ENCODE measurements at places on chromosomes 7 and 10.

- no peak for DNase-seq
Measured at GRCh38 chr10:58326967-58327381, 7.8 kb upstream of the UBE2D1 start.

DNA sequence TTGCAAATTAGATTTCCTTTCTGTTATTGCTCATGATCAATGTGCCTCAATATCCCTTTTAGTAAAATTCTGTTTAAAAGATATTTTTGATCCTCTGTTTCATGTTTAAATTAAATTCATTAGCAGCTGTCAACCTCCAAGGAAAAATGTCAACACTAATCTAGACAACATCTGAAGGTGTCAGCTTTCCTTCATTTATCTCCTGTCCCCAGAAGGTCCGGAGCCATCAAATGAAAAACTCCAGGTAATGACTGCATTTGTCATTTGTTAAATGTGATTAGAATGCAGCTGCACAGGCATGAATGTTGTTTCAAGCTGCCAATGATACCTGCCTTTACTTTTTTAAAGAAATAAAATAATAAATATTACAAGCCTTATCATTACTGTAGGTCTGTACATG is 463.7 kb upstream of the SEMA3A start:
- DNase-seq, result no peak

DNA sequence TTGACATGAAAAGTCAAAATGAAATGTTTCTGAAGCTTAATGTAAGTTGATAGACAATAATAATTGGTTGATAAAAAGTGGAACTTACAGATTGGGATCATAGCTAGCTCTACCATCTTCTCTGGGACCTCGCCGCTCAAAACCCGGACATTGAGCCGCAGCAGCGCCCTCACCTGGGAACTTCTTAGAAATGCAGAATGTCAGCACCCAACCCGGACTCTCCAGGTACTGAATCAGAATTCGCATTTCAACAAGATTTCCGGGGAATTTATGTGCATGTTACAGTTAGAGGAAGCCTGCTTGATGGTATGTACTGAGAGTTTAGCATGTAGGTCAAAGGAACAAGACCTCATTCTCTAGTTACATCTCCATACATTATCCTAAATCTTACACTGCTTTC is 36.7 kb upstream of the ABLIM1 start:
- DNase-seq, result no peak

- no peak for DNase-seq
Measured at GRCh38 chr7:46206476-46207060, 285.5 kb upstream of the IGFBP3 start.

DNA sequence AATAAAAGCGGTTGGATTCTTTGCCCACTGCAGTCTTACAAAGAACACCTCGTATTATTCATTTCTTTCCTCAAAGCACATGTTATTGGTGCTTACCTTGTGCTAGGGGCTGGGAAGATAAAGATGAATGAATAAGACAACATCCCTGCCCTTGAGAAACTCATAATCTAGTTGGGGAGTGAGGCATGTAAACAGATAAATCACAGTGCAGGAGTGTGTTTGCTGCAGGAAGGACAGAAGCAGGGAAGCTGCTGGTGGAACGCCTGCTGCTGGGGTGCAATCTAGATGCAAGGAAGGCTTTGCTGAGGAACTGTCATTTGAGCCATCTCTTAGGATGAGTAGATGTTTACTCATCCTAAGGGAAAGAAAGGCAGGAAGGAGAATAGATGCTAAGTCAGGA is 135.6 kb downstream of the TMEM178B start:
- DNase-seq, result no peak

GRCh38 chr10:122308417-122309141 is 37.5 kb downstream of the BTBD16 start:
- DNase-seq, result no peak

GRCh38 chr7:111113263-111114017 is 22.5 kb downstream of the LRRN3 start:
- DNase-seq, result no peak

- DNase-seq, result no peak
Measured at GRCh38 chr10:21972584-21972983, 30.9 kb downstream of the DNAJC1 start.

- DNase-seq, result no peak
Measured at GRCh38 chr7:99229234-99229633, 21.3 kb upstream of the KPNA7 start.

- DNase-seq, result no peak
Measured at GRCh38 chr10:5683065-5683464, 1.6 kb upstream of the TASOR2 start.

DNA sequence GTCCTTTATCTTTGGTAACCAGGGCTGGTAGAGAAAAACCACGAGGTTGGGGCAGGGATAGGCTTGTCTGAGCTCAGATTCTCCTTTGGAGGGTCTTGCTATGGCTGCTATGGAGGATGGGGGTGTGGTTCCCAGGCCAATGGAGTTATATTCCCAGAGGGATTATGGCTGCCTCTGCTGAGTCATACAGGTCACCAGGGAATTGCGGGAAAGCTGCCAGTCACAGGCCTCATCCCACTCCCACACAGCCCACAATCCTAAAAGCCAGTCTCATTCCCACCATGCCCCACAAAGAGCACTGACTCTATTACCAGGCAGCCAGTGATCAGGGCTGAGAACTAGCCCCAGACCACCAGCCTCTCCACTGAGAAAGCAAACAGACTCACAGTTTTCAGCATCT is 316.6 kb upstream of the TMEM229A start:
- no peak for DNase-seq

DNA sequence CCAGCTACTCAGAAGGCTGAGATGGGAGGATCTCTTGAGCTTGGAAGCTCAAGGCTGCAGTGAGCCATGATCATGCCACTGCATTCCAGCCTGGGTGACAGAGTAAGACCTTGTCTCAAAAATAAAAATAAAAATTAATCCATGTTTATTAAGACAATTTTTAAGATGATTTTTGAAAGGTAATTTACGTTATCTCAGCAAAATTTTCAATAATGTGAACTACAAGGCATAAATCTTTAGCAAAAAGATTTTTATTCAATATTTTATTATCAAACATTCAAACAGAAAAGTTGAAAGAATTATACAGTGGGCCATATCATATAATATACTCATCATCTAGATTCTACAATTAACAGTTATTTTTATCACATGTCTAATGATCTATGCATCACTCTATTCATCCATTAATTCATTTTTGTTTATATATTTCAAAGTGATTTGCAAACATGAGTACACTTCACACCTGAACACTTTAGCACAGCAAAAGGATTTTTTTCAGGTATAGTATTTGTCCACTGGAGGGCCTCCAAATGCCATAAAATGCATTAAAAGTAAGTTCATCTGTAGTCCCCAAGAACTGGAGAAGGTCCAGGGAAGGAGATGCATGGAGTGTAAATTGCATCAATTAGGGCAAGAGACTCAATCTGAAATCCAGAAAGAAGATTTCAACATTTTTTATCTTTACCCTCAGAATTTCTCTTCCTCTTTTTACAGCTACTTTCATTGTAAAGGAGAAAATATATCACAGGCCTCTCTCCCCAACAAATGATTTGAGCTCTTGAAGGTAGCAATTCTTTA is 38.6 kb upstream of the RSBN1L start:
- no peak for DNase-seq

- no peak for DNase-seq
Measured at GRCh38 chr7:24773646-24774045, 16.4 kb upstream of the GSDME start.

GRCh38 chr10:112815269-112816032 is 134.6 kb upstream of the TCF7L2 start:
- no peak for DNase-seq

All from effector CD4-positive, alpha-beta T cell (primary cell).